ENCODE measurements at places on chromosomes 12 and 14.

- no peak for DNase-seq
These were observed 29.2 kb downstream of the ATF7 start for GRCh38 chr12:53596920-53597363.

DNA sequence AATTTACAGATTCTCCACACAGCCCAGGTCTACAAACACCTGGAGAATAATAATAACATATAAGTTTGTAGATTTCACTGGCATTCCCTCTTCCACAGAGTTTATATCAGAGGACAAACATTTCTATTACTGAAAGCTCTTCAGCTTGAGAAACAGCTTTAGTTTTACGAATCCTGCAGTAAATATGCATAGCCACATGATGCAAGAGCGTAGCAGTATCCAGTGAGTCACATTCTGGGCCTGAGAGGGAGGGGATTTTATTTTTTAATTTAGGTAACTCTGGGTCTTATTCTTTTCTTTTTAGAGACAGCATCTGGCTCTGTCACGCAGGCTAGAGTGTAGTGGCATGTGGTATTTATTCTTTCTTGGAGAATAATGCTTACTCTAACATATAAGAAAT, 1002.8 kb downstream of the TRHDE start:
- no peak for DNase-seq

DNA sequence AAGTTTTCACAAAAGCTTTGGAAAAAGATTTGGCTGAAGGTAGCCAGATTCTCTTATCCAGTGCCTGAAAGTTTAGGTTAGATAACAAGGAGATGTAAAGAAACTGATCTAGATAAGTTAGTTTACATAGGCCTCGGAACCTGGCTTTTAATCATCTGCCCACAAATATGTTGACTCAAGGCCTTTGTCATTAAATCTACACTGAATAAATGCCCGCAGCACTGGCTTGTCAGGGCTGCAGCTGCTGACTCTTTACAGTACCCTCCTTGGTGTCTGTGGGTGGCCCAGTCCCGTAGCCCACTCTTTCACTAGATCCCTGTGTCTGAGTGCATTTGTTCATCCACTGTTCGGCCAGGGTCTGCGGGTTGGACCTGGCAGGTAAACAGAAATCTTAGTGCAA, 58.0 kb downstream of the TMEM116 start:
- DNase-seq = no peak

- peak; percentile 15 for DNase-seq
These were observed 55.7 kb downstream of the VRK1 start for GRCh38 chr14:96852823-96853422.

GRCh38 chr12:53868511-53868986, 70.1 kb upstream of the HOXC13 start:
- no peak for DNase-seq

DNA sequence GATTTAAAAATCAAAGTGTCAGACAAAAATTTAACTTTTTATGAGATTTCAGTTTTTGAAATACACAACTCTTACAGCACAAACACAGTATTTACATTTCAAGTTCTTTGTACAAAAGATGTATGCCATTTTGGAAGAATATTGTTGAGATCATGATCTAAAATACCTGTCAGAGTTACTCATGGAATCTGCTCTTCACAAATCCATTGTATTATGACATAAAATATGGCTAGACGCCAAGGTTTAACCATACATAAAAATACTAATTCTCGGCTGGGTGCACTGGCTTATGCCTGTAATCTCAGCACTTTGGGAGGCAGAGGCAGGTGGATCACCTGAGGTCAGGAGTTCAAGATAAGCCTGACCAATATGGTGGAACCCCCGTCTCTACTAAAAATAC, 6.2 kb upstream of the SYCP3 start:
- DNase-seq = no peak

- no peak for DNase-seq
These were observed 43.2 kb downstream of the CALM1 start for GRCh38 chr14:90440021-90440451.

- DNase-seq = peak; percentile 39
These were observed 11.8 kb upstream of the POLR3B start for GRCh38 chr12:106345746-106346145.

- DNase-seq = no peak
These were observed 109.0 kb upstream of the AMIGO2 start for GRCh38 chr12:47188576-47189441.

- DNase-seq = no peak
These were observed 69.1 kb downstream of the C14orf132 start for GRCh38 chr14:96108061-96108795.

DNA sequence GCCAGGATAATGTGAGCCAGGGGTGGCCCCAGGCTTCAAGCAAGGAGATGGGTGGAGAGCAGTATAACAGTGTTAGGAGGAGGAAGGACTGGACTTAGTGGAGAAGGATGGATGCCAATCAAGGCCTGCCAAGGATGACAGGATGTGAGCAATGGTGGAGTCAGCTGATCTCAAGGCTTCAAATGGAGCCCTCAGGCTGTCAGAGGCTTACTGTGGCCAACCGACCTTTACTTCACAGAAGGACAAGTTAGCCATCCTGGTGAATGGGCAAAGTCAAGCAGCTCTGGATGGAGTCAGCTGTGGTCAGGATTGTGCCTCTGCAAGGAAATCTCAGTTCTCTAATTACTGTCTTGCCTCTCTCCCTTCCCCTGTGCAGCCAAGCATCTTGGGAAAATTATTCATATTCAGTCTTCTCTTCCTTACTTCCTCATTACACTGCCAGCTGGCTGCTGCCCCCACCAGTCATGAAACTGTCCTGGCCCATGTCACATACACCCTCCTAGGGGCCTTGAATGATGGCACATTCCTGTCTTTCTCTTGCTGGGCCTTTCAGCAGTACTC, 7.6 kb upstream of the STAT6 start:
- no peak for DNase-seq

DNA sequence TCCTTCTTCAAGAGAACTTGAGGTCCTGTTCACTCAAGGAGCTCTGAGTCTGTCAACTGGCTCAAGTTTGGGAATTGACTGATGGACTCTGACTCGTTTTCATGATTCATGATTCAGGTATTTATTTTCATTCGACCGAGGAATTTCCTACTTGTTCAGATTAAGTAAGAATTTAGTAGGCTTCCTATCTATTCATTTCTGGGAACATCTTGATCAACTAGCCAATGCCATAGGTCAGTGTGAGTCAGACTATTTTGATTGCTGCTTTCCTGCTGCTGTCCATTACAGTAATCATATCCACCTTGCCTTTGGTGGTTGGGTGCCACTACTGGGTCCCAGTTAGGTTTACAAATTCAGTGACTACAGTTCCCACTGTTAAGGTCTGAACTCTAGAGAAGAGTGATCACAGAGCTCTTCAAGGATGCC, 6.1 kb downstream of the FAM186A start:
- DNase-seq = no peak

DNA sequence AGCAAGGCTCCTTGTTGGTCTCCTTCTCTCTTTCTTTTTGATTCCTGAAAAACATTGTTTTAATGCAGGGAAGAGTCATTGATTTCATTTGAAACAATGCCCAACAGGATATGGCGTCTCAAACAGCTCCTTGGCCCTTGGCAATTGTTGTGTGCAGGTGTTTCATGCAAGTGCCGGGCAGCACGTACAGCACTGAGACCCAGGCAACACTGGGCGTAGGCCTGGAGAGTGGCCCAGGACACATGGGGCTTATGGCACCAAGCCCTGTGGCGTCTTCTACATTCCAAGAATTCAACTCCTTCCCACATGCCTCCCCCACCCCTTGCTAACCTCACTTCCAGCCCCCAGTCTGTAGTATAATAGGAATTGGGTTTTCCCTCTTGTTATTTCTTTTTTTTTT, 230.4 kb downstream of the SPTSSA start:
- no peak for DNase-seq

DNA sequence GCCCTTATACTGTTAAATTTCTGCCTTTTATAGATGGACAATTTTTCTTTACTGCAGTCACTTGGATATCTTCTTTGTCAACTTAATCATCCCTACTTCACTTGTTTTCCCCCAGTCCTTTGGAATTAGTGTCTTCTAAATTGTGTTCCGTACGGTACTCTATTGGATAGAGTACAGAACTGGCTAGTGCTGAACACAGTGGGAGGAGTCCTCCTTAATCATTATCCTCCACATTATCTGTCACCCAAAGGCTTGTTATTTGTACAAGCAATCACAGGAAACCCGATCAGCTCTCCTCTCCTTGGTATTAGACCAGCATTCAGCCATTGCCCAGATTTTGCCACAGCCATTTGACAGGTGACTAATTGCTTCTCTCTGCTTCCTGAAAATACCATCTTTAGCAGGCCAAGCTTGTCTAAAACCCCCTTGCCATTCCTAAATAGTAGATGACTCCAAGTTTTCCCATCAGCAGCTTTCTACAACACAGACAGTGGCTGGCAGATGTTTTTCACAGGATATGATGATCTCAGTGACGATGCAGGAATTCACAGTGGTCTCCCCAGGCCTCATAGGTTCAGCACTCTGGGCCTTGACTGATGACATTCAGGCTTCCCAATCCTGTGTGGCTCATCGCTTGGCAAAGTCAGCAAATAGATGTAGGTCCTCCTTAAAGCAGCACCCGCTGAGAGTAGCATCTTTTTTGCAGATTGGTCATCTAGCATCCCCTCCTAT, 216.0 kb upstream of the RGS6 start:
- DNase-seq = no peak

DNA sequence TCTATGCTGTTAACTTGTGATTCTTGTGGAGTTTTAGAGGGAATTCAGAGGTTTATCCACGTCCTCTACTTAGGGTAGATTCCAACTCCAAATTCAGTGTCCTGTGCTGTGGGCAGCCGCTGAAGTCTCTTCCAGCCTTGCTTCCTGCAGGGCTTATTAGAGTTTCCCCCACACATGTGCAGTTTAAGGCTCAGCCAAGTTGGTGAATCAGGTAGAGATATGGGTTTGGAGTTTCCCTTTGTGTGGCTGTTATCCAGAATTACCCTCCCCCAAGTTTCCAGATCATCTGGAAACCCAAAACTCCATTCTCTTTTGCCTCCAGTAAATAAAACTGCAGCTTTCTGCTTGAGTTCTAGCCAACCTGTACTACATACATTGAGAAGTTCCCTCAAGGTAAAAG, 853.7 kb downstream of the GALC start:
- DNase-seq = no peak

DNA sequence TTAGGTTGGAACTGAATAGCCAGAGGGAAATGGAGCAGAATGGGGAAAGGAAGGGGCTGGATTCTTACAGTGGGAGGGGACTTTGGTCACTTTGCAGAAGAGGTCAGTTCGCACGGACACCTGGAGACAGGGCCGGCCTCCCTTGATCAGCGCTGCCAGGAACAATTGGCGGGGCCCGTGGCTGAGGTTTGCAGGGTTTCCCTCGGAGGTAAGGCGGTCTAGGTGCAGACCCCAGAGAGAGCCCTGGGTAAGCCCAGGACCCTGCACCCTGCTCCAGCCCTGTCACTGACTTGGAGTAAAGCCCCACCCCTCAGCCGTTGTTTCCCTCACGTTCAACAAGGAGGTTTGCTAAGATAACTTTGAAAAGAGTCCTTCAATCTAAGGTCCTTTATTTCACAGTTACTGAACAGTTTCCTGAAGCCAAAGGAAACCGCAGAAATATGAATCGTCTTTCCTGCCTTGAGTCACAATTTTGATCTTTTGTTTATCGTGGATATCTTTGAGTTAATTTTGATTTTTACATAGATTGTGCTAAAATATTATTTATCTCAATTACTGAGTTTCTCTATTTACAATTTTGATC, 231.4 kb upstream of the RTL1 start:
- DNase-seq = no peak

DNA sequence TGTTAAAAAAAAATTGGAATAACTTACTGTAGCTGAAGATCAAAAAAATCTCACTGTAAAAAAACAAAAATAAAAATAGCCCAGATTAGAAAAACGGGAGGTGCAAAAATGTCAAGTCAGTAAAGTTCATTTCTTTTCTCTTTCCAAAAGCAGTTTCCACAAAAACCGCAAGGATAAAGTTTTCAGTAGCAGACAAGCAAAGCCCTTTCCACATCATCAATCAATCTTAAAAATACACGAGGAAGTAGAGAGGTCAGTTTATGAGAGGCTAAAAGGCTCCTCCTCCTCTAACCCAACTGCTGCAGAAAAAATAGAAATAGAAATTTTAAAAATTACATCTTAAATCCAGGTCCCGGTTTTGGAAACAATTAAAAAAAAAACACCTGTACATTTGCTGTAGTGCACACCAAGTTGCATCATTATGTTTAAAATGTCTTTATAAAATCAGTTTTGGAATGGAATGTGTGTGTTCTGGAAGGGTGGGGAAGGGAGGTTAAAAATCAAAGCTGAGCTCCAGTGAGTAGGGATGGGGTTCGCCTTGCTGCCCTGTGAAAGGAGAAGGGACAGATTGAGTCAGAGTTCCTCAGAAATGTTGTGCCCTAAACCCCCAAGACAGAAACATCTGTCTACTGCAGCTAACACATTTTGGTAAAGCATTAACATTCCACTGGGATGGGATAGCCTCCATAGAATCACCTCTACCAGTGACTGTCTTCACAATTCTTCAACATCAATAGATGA, 5.8 kb downstream of the HNRNPC start:
- DNase-seq = no peak

DNA sequence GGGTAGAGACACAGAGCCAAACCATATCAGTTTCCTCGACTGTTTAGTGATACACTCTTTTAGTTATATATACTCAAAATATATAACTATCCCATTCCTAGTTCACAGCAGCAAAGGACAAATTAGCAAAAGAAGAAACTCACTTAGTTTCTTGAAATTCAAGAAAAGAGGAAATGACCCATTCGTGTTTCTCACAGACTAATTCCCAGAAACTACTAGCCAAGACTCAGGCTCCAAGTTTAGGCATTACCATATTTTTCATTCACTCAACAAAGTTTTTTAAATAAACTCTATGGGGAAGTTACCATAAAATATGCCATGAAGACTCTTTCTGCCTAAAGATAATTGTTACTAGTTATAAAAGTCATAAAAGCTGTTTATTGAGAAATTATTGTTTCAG, 152.3 kb upstream of the DAAM1 start:
- DNase-seq = no peak

DNA sequence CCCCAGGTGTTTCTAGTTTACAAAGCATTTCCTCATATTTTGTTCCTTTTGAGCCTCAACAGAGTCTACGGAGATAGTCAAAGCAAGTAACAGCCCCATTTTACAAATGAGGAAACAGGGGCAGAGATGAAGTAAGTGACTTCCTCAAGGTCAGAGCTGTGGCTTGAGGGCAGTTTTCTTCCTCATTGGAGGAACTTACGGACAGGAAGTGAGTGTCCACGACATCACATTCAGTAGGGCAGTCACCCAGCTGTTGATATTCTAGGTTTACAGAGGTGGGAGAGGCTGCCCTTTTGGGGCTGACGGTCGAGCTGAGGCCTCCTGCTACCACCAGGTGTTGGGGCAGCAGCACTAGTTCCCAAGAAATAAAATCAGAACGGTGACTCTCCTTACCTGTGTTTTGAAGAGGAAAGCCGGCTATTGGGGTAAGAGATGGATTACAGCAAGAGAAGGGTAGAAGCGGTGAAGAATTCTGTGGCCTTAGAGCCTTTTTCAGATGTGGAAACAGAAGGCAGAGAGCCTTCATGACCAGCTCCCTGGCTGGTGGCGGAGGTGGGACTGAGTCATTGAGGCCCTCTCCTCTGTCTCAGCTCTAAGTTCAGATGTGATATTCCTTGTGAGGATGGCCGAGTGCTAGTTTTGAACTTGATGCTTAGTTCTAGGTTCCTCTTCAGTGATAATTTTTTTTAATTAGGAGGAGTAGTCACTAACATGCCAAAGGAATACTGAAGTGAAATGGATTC, 41.7 kb downstream of the SUSD6 start:
- no peak for DNase-seq
